ENCODE measurements at places on chromosomes 7 and 10.

GRCh38 chr7:157689269-157690057, 352.7 kb downstream of the DNAJB6 start:
- H3K4me3 ChIP-seq: peak overlapping the region; percentile 42
- peaks cover 36% of the 10 kb centered on the region for H3K27me3 ChIP-seq
- H3K36me3 ChIP-seq: no peaks in the 10 kb centered on the region
- DNase-seq: no peak

DNA sequence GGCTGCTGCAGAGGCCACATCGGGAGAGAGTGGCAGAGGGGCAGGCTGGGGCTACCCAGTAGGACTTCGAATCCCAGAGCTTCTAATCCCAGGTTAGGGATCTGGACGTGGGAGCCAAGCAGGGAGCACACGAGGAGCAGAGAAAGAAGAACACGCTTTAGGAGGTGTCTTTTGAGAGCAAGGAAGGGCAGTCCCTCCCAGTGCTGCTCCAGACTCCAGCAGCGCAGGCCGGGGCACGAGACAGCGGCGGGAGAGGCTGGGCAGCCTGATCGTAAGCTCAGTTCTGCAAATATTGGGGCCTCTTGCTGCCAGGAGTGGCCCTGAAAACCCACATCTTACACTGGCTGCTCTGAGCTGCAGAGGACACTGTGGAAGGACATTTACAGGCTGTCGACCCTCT, 75.9 kb downstream of the HIPK2 start:
- H3K27ac ChIP-seq: no peak overlapping the region
- no peaks in the 10 kb centered on the region for H3K36me3 ChIP-seq
- no peak for DNase-seq
- H3K4me3 ChIP-seq: no peak overlapping the region

DNA sequence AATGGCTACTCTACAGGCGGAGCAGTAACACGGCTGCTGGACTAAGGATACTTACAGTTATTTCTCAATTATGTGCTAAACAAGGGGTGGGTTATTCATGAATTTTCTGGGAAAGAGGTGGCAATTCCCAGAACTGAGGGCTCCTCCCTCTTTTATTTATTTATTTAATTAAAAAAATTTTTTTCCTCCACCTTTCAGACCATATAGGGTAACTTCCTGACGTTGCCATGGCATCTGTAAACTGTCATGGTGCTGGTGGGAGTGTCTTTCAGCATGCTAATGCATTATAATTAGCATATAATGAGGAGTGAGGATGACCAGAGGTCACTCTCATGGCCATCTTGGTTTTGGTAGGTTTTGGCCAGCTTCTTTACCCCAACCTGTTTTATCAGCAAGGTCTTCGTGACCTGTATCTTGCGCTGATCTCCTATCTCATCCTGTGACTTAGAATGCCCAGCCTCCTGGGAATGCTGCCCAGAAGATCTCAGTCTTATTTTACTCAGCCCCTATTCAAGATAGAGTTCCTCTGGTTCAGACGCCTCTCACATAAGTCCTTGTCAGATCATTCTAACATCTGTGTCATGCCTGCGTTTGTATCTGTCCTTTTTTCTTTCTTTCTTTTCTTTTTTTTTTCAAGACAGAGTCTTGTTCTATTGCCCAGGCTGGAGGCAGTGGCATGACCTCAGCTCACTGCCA, 15.9 kb upstream of the STOX1 start:
- no peak for DNase-seq
- no peaks in the 10 kb centered on the region for H3K27me3 ChIP-seq
- no peak overlapping the region for H3K27ac ChIP-seq
- no peaks in the 10 kb centered on the region for H3K36me3 ChIP-seq
- H3K4me1 ChIP-seq: no peaks in the 10 kb centered on the region

DNA sequence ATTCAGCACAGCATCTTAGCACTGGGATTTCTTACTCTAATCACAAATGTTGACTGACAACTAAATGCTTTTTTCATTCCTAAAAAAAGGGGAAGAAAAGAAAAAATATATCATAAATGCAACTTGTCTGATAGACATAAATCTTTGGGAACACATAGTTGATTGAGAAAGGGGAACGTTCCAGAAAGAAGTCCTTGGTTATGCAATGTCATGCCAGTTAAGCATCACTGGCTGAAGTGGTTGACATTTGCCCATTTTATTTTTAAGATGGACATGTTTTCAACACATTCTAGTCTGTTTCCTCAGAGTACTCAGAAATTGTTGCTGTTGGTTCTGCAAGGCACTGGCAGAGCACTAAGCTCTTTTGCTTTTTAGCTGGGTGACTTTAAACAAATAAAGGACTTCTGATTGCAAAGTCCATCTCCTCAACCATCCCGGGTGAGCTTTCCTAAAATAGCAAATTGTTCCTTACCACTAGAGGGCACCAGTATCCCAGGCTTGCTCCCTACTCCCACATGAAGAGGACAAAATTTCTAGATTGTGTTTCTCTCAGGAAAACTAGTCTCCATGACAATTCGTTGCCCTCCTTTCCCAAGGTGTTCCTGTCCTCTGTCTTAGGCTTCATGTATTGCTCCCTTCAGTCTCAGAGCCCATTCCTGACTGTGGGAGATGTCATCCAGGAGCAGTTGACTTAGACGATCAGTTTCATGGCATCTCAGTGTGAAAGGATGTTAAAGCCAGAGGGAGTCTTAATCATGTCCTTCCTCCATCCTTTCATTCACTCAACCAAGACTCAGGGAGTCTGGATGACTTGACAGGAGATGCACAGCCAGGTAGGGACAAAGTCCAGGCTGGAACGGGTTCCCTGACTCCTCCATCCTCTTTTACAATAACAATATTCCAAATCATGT, 23.9 kb downstream of the OPALIN start:
- peaks cover 10% of the 10 kb centered on the region for H3K27me3 ChIP-seq
- H3K4me3 ChIP-seq: no peak overlapping the region
- DNase-seq: no peak
- H3K4me1 ChIP-seq: no peaks in the 10 kb centered on the region
- no peaks in the 10 kb centered on the region for H3K36me3 ChIP-seq

DNA sequence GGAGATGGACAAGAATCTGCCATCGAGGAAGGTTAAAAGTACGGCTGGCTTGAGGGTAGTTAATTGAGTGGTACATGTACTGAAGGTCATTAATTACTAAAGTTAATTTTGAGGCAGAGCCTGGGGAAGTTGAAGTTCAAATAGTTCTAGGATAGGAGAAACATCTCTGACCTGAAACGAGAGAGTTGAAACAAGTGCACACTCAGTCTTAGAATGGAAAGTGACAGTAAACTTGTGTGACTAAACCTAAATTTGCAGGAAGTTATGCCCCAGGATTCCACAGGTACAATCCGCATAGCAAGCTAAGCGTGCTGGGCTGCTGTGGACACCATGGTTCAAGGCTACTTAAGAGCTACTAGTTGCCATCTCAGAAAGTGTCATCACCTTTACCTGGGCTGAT, 209.9 kb downstream of the CHCHD3 start:
- H3K4me1 ChIP-seq: peaks cover 27% of the 10 kb centered on the region
- no peak overlapping the region for H3K4me3 ChIP-seq
- no peak overlapping the region for H3K27ac ChIP-seq
- no peak for DNase-seq
- H3K36me3 ChIP-seq: peaks cover 6% of the 10 kb centered on the region

DNA sequence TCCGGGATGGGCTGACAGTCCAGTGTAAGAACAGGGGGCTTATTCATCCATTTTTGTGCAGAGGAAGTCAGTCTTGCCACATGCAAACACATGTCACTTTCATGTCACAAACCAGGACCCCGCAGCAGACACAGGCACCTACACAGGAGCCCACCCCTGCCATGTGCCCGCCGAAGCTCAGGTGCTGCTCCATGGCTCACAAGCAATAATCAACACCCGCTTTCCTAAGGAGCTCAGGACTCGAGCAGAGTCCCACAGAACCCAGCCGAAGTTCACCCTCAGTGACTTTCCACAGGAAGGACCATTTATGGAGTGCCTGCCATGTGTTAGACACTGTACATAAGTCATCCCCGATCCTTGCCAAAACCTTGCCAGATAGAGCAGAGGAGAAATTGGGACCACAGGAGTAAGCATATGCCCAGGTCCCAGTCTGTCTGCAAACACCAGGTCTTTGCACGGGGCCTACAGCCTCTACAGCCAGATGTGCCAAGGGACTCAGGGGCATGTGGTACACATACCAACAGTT, 99.4 kb downstream of the EBF3 start:
- H3K4me1 ChIP-seq: no peaks in the 10 kb centered on the region
- H3K36me3 ChIP-seq: no peaks in the 10 kb centered on the region
- H3K27me3 ChIP-seq: no peaks in the 10 kb centered on the region
- H3K27ac ChIP-seq: no peak overlapping the region

DNA sequence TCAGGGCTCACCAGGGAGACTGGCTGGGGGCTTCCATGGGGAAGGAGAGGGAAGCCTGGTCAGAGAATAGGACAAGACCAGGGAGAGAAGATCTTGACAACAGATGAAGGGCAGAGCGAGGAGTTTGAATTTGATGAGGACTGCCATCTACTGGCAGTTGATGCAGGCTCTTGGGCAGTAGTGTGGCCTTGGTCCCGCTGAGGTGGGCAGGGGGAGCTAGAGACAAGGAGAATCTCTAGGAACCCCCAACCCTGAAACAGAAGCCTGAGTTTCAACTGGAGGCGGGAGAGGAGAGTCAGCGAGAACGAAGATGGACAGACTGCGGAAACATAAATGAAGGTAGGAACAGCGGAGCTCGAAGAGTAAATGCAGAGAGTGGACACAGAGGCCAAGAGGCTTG, 81.0 kb downstream of the PPP1R3C start:
- peaks cover 19% of the 10 kb centered on the region for H3K27me3 ChIP-seq
- no peaks in the 10 kb centered on the region for H3K4me1 ChIP-seq
- H3K4me3 ChIP-seq: no peak overlapping the region
- no peak for DNase-seq
- no peaks in the 10 kb centered on the region for H3K36me3 ChIP-seq

GRCh38 chr10:59362144-59362958, at the start of gene FAM13C:
Gene FAM13C (minus strand): TSS chr10:59362549. CDS start chr10:59362460, 89 bp downstream.
- peak within 1 kb of the TSS; percentile 47 for H3K4me3 ChIP-seq
- H3K27ac ChIP-seq: no peak within 1 kb of the TSS
- H3K36me3 ChIP-seq: no peaks in the 10 kb centered on the region
- peaks cover 36% of the 10 kb centered on the region for H3K27me3 ChIP-seq
- no peak for DNase-seq

GRCh38 chr10:127216274-127216673, 19.9 kb upstream of the INSYN2A start:
- H3K27me3 ChIP-seq: no peaks in the 10 kb centered on the region
- no peak overlapping the region for H3K27ac ChIP-seq
- DNase-seq: no peak
- H3K4me3 ChIP-seq: no peak overlapping the region

- no peak overlapping the region for H3K27ac ChIP-seq
- H3K4me1 ChIP-seq: peaks cover 43% of the 10 kb centered on the region
- no peak overlapping the region for H3K4me3 ChIP-seq
These were observed 17.0 kb upstream of the INSIG1 start for GRCh38 chr7:155280446-155281397.

GRCh38 chr7:25911738-25912607, 240.0 kb upstream of the NFE2L3 start:
- no peak overlapping the region for H3K27ac ChIP-seq
- DNase-seq: no peak
- no peaks in the 10 kb centered on the region for H3K4me1 ChIP-seq
- H3K27me3 ChIP-seq: peaks cover 61% of the 10 kb centered on the region
- H3K4me3 ChIP-seq: no peak overlapping the region

- peaks cover 5% of the 10 kb centered on the region for H3K27me3 ChIP-seq
- DNase-seq: no peak
- peaks cover 6% of the 10 kb centered on the region for H3K4me1 ChIP-seq
- peak overlapping the region; percentile 94 for H3K4me3 ChIP-seq
- H3K36me3 ChIP-seq: no peaks in the 10 kb centered on the region
These were observed 203.7 kb downstream of the DIP2C start for GRCh38 chr10:485776-486175.

GRCh38 chr10:97031459-97031858, 154.3 kb downstream of the SLIT1 start:
- peaks cover 29% of the 10 kb centered on the region for H3K27me3 ChIP-seq
- no peaks in the 10 kb centered on the region for H3K36me3 ChIP-seq
- no peak overlapping the region for H3K4me3 ChIP-seq
- H3K27ac ChIP-seq: no peak overlapping the region

GRCh38 chr10:70693619-70694335, 21.5 kb downstream of the ADAMTS14 start:
- no peaks in the 10 kb centered on the region for H3K36me3 ChIP-seq
- H3K4me3 ChIP-seq: no peak overlapping the region

GRCh38 chr10:26516540-26517101, 78.5 kb downstream of the APBB1IP start:
- H3K36me3 ChIP-seq: peaks cover 62% of the 10 kb centered on the region
- peaks cover 16% of the 10 kb centered on the region for H3K4me1 ChIP-seq
- no peaks in the 10 kb centered on the region for H3K27me3 ChIP-seq
- no peak for DNase-seq
- peak overlapping the region; percentile 41 for H3K27ac ChIP-seq
- no peak overlapping the region for H3K4me3 ChIP-seq

DNA sequence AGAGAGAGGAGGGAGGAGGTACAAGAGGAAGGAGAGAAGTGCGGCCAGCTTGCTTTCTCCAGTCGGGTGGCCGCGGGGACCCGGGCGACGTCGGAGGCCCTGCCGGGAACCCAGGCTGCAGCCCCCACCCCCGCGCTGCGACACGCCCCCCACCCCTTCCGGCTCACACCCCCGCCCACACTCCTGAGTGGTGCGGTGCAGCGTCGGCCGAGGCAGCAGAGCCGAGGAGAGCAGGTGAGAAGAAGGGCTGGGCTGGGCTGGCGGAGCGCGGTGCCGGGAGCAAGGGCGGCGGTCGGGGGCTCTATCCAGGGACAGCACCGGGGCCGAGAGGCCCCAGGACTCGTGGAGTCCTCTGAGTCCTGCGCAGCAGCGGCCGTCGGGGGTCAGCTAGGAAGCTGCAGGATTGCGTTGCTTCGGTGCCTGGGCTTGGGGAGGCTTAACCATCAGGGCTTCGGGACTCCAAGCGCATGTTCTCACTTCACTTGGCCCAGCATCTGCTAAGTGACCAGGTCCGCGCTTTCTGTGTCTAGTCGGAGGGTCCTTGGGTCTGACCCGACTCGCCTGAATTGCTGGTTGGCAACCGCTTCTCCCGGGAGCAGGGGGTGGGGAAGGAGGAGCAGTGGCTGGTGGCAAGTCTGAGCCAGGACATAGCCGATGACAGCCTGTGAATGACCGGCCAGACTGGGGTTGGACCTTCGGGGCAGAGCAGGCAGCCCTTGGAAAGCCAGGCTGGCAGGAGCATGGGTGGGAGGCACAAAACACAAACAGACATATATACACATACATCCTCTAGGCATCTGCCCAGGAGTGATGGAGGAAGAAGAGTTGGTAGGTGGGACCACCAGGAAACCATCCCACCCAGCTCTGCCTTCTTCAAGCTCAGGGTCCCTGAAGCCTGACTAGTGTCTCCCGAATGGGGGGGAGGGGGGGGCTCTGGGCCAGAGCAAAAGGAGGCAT, 683 bp downstream of the CHAT start:
- no peak for DNase-seq
- H3K4me3 ChIP-seq: no peak overlapping the region
- peaks cover 23% of the 10 kb centered on the region for H3K4me1 ChIP-seq
- H3K27ac ChIP-seq: no peak overlapping the region
- H3K27me3 ChIP-seq: peaks cover 86% of the 10 kb centered on the region
- H3K36me3 ChIP-seq: peaks cover 23% of the 10 kb centered on the region

DNA sequence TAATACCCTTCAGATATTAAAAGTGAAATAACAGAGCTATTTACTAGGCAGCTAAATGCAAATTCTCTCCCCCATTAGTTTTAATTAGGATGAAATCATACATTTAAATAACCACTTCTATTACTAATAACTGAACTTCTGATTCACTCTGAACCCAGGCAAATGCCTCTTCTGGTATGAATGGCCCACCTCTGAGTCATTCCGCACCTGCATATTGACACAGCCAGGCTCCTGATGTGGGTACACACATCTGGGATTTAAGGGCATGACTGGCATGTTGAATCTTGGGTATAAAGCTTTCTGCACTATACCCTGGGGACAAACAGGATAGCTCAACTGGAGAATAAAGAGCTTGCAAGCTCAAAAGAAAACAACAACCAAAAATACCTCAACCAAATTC, 140.9 kb downstream of the AUTS2 start:
- H3K27me3 ChIP-seq: no peaks in the 10 kb centered on the region
- H3K27ac ChIP-seq: peak overlapping the region; percentile 84
- no peaks in the 10 kb centered on the region for H3K36me3 ChIP-seq
- DNase-seq: no peak
